ENCODE measurements at places on chromosomes 3 and 15.
A peak's percentile ranks its signal among the peaks of the same experiment; 100 is the strongest.

- no peak for DNase-seq
Observed at GRCh38 chr15:59611276-59612260, at the start of gene GCNT3. TSS of gene GCNT3 (plus strand) at chr15:59611783. CDS start at chr15:59618239, 6,456 bp downstream.

GRCh38 chr3:193712938-193713337 is 119.9 kb downstream of the OPA1 start:
- no peak for DNase-seq

- DNase-seq, result no peak
Observed at GRCh38 chr3:5634411-5634810, 446.9 kb downstream of the EDEM1 start.

- DNase-seq, result no peak
Observed at GRCh38 chr15:94238539-94239118, 7.3 kb downstream of the MCTP2 start.

DNA sequence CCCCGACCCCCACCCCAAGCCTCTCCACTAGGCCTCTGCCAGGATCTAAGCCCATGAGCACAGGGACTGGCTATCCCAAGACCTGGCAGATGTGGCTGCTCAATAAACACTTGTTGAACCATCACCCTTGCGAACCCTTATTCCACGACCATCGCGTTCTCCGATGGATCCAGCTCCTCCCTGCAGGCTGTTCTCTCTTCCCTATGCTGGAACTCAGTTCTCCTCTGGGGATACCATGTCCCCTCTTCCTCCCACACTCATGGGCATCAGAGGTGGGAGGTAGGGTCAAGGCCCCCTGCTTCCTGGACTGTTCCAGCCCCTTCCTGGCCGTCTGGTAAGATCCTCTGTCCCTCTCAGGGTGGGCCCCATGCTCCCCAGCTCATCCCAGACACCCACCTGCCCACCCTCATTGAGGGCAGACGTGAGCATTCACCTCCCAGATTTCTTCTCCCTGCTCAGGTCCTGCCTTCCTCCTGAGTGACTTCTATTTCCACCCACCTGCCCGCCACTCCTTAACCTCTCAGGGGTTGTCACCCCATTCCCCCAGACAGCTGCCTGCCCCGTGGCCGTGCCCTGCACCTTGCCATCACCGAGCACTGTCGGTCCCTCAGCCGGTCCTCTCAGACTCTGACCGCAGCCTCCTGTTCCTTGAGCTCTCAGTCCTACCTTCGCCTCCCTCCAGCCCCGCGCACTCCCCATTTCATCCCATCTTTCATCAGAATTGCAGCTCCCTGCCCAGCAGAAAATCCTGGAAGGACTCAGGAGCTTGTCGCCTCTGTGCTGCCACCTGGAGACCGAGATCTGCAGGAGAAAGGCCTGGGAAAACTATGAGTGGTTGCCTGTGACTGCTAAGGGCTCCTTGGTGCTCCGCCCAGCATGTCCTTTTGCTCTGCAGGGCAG is 42.0 kb downstream of the PML start:
- DNase-seq, result peak; percentile 35

DNA sequence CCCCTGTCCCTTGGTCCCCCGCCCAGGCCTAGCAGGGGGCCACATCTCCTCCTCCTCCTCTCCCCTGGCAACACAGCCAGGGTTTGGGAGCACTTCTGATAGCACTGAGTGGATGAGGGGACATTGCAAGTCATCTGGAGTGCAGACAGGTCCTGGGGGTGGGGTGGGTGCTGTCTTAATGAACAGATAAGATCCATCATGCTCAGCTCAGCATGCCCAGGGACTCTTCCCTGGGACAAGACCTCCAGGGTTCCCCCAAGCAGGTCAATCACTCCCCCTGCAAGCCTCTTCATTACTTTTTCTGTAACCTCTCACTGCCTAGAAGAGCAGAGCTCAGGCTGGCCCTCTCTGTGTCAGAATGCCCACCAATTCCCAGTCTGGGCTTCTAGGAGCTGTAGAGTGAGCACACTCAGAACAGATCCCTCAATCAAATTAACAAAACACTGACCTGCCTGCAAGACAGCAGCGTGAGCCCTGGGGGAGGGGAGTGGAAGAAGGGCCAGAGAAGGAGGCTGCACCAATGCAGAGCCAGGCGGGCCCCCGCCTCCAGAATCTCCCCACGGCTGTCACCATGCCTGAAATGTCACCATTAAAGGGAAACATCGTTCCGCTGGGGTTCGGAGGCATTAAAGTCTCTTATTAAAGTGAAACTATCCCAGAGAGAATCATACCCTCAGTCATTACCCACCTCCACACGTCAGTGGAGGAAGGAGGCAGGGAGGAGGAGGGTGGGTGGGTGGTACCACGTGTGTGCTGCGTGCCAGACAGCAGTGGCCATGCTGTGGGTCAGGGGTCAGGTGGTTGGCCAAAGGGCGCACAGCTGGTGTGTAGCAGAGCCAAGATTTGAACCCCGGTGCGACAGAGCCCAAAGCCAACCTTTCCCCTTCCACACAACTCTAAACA is 114.7 kb upstream of the LINGO1 start:
- no peak for DNase-seq

DNA sequence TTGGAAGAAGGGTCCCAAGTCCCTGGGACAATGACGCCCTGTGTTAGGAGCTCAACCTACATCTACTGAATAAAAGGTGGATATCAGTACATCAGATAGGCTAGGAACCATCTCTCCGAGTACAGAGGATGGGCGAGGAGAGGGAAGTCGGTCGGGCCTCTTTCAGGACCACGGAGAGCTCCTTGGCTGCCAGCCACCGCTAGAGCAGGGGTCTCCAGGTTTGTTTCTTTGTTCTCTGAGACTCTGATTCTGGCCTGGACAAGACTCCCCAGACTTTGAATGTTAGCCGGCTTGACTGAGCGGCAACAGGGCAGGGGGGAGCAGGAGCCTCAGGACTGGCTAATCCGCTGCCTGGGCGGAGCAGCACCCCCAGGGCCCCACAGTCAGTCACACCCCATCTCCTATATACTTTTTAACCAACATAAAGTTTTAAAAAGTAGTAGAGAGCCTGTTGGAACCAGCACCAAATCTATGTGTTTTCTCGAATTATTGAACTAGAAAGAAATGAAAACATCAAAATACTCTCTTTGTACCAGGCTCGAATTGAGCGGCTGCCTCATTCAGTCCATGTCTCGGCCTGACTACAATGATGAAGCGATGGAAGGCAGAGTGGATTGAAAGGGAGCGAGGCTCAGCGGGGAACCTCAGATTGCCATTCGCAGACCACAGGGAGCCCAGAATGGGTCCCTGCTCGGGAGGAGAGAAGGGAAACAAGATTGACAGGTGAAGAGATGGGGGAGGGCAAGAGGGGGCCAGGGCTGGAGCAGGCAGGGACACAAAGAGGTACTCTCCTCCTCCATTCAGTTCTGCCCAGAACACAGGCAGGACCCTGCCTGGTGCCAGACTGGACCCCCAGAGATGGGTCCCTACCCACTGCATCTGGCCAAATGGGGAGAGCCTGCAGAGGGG is 131.6 kb downstream of the TPRA1 start:
- peak; percentile 8 for DNase-seq

- DNase-seq, result no peak
Observed at GRCh38 chr3:158808697-158809096, 6.8 kb downstream of the MFSD1 start.

DNA sequence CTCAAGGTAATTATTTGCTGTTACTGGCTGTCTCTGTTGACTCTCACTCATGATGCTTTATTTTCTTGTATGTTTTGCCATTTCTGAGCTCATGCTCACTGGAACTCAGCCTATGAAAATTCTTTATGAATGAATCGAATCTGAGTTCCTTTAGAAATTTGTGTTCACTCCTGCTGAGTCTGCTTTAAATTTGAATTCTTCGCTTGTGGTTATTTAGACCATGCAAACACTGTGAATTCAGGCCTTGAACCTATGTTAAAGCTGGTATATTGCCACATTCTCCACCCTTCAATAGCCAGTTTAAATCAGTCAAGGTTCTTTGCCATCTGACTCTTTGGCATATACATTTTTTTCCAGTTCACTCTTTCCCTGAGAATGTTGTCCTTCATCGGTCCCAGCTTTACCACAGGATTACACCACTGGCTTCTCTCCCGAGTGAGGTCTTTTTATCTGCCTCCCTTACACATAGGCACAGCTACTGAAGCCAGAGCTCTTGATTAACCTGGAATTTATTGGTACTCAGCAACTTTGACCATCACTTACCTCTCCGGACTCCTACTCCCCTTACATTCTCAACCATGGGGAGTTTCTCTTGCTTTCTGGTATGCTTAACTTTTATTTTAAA is 400.6 kb downstream of the VPS13C start:
- DNase-seq, result no peak

- DNase-seq, result no peak
Observed at GRCh38 chr15:59999612-60000112, 4.4 kb upstream of the FOXB1 start.

DNA sequence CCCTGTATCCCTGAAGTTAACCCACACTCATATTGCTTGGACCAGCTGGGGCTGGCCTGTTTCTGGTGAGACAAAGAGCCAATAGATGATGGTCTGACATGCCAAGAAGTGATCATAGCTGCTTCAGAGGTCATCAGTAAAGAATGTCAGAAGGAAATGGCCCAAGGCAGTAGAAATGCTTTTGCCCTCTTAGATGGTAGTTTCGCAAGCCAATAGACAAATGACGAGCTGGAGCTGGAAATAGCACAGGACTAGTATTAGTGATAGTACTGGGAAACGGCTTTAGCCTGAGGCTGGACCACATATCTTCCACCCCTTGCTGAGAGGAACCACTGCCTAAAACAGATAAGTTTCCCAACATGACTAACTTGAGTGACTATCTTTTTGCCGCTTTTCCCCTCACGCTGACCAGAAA is 176.1 kb upstream of the THBS1 start:
- DNase-seq, result no peak

- no peak for DNase-seq
Observed at GRCh38 chr3:66693461-66694031, 192.7 kb upstream of the LRIG1 start.

GRCh38 chr3:62559831-62560445 is 186.6 kb upstream of the FEZF2 start:
- DNase-seq, result peak; percentile 16

- DNase-seq, result no peak
Observed at GRCh38 chr3:76487446-76487845, 552.5 kb upstream of the ROBO2 start.

- no peak for DNase-seq
Observed at GRCh38 chr15:90481023-90481422, 48.7 kb upstream of the CRTC3 start.

GRCh38 chr3:190424478-190425439 is 24.9 kb downstream of the TMEM207 start:
- peak; percentile 59 for DNase-seq

DNA sequence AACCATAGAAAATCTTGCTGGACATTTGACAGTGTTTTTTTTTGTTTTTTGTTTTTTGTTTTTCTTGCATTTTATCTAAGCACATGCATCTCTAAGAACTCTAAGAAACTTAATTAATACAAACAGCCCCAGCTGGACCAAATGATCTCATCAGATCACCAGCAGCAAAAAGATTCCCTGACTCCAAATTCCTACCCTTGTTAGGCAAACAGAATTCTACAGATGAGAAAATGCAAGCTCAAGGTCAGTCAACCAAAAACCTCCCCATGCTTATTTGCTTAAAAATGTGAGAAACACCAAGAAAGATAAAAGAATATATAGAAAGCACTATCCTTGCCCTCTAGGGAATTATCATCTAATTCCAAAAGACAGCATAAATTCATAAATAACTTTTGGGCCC is 65.4 kb downstream of the FOXP1 start:
- DNase-seq, result no peak

GRCh38 chr3:43762451-43762850 is 71.7 kb downstream of the ABHD5 start:
- no peak for DNase-seq

GRCh38 chr3:131007256-131007655 is 19.4 kb downstream of the ASTE1 start:
- no peak for DNase-seq

- DNase-seq, result no peak
Observed at GRCh38 chr3:41507336-41508062, 308.2 kb downstream of the CTNNB1 start.

GRCh38 chr15:33116198-33116597 is 78.3 kb downstream of the FMN1 start:
- DNase-seq, result no peak

- peak; percentile 7 for DNase-seq
Observed at GRCh38 chr3:21894459-21895340, 143.7 kb upstream of the ZNF385D start.

- no peak for DNase-seq
Observed at GRCh38 chr3:128415773-128416577, 50.7 kb downstream of the DNAJB8 start.

DNA sequence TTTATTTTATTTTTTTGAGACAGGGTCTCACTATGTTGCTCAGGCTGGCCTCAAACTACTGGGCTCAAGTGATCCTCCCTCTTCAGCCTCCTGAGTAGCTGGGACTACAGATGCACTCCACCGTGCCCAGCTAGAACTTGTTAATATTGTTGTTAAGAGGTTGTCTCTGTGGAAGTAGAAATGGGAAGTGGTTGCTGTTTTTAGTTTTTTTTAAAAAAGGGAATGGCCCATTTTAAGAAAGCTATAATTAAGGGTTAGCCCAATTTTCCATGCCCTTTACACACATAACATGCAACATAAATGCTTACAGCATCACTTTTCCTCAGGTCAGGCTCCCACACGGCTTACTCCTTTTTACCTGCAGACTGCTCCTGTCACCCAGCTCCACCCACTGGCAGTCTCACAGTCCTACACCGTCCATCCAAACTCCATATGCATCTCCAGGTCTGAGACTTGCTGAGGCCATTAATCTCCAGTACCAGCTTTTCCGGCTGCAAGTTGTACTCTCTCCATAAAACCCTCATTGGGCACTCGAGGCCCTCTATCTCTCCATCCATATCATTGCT is 19.8 kb downstream of the MORC1 start:
- DNase-seq, result no peak

GRCh38 chr3:194087280-194087679 is 48.7 kb upstream of the HES1 start:
- no peak for DNase-seq

DNA sequence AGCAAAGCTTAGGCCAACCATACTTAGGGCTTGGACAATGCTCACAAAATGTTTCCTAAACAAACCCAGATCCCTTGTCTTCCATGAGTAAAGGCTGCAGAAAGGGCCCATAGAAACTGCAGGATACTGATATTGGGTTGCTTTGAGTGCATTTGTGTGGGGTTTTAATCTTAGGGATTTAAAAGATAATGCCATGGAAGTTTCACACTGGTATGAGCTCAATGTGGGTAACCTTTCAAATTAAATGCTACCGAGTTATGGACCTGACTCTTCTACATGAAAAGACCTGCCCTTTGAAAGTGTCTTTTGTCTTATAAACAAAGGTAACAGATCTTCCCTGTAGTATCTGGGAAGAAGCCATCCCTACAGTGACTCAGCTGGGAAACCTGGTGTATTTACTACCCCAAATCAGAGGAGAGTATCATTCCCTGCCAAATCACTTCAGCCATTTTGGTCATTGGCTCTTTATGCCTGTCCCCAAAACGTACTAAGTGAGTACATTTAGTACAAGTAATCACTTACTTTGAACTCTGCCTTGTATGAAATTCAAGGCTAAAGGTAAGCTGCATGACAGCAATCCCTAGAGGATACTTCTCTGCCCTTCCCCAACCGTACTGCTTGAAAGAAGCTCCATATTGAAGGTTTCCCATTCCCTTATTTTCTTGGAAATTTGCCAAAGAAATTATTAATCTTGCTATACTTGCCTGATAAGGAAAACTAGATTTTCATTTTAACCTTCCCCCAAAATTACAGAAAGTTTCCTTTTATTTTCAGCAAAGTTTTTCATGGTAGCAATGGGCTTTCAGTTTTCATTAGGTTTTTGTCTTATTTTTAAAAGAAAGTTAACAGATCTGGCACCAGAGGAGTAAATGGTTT is 7.2 kb downstream of the TM4SF1 start:
- no peak for DNase-seq

GRCh38 chr15:96977886-96978285 is 647.4 kb downstream of the NR2F2 start:
- DNase-seq, result no peak

- DNase-seq, result no peak
Observed at GRCh38 chr15:31160297-31160696, 58.8 kb upstream of the TRPM1 start.
